Stimulated activated CD4-positive, alpha-beta T cell treated with anti-CD3 and anti-CD28 coated beads, Interleukin-1b, Interleukin-23, amount 100 ng/mL, for 24 hours (primary cell): ENCODE measurements at places on chromosomes 3 and 15.

DNA sequence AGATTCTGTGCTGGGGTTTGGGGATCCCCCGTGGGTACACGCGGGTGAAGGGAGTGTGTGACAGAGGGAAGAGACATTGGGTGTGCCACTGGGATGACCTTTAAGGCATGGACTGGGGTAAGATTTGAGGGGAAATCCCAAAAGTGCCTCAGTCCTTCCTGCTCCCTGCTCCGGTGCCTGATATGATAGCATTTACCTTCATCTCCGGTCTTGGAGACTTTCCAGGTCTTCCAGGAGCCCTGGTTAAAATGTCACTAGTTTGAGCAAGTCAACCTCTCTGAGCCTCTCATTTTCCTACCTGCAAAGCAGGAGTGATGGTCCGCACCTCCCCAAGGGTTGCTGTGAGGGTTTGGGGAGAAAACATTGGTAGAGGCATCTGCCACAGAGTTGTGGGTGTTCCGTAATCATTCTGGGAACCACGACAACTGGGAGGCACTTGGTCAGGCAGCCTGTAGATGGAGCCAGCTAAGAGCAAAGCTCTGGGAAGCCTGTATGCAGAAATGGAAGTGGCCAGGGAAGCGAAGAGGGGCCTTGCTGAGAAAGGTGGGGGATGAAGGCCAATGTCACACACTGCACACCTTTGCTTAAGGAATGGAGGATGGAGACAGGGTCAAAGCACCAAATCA lies 33.9 kb upstream of the KIF23 start:
- no peak for DNase-seq

GRCh38 chr3:29949940-29950616 lies 656.3 kb upstream of the TGFBR2 start:
- no peak for DNase-seq

DNA sequence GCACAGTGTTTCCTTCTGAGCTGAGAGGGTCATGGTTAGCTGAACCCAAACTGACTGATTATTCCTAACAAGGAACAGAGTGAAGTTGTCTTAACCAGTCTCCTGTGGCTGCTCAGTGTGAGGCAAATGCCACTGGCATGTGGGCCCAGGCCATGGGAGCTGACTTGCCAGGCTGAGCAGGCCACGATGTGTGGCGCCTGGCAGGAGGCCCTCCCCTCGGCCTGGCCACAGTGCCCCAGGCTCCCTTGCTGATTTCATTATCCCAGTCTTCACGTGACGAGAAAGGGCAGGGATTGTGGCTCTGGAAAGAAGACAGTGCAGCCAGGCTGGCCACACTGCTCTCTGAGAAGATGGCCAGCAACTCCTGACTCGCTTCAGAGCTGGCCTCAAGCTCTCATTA lies 58.8 kb downstream of the SLCO2A1 start:
- DNase-seq = no peak

DNA sequence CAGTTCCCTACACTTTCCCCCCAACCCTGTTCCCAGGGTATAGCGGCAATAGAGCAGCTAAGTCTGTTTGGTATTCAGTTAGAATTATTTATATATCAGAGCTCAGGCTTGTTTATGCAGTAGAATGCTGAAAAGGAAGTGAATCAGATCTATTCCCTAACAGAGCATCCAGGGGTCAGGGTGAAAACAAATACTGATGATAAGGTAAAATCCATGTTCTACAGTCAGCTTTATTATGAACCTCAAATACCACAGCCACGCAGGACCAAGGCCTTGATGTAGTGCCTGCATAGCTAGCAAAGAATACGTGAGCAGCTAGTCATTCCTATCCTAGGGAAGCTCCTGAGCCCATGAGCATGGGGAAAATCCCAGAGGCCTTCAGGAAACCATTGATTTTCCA lies 229.7 kb upstream of the ICE2 start:
- DNase-seq = no peak

DNA sequence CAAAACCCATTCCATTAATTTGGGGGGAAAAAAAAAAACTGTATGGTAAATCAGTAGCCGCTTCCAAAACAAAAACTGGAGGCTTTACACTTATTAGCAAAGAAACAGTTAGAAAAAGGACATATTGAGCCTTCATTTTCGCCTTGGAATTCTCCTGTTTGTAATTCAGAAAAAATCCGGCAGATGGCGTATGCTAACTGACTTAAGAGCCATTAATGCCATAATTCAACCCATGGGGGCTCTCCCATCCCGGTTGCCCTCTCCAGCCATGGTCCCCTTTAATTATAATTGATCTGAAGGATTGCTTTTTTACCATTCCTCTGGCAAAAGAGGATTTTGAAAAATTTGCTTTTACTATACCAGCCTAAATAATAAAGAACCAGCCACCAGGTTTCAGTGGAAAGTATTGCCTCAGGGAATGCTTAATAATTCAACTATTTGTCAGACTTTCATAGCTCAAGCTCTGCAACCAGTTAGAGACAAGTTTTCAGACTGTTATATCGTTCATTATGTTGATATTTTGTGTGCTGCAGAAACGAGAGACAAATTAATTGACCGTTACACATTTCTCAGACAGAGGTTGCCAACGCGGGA lies 9.4 kb upstream of the RPL24 start:
- DNase-seq = no peak

DNA sequence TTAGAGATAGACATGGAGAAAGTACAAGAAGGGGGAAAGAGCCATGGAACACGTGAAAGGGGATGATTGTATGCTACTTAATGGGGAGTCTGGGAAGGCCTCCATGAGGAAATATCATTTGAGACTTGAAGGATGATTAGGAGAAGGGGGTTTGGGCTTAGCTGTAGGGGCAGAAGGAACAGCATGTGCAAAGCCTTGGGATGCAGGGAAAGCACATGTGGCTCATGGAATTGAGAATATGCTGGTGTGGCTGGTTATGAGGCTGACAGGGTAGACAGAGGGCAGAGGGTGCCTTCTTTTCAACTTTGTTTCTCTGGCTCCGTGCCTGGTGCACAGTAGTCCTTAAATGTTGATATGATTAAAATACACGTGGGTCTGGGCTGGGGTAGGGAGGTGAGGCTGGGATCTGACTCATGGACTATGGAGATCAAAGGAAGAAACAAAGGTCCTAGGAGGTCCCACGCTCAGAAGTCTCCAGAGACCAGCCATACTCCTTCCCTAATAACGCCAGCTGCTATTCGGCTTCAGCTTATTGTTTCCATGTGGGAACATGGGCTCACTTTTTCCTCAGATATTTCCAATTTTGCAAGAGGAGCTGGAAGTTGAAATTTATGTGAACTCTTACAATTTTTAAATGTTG lies 1.1 kb downstream of the GTF2E1 start:
- DNase-seq = no peak

- no peak for DNase-seq
These were observed 598.4 kb downstream of the FHIT start for GRCh38 chr3:60652829-60653228.
